ENCODE measurements at places on chromosomes 12 and 14.

- DNase-seq = no peak
These were observed 15.0 kb downstream of the ACACB start for GRCh38 chr12:109131154-109132050.

GRCh38 chr12:51600721-51601120, 9.7 kb downstream of the SCN8A start:
- no peak for DNase-seq

DNA sequence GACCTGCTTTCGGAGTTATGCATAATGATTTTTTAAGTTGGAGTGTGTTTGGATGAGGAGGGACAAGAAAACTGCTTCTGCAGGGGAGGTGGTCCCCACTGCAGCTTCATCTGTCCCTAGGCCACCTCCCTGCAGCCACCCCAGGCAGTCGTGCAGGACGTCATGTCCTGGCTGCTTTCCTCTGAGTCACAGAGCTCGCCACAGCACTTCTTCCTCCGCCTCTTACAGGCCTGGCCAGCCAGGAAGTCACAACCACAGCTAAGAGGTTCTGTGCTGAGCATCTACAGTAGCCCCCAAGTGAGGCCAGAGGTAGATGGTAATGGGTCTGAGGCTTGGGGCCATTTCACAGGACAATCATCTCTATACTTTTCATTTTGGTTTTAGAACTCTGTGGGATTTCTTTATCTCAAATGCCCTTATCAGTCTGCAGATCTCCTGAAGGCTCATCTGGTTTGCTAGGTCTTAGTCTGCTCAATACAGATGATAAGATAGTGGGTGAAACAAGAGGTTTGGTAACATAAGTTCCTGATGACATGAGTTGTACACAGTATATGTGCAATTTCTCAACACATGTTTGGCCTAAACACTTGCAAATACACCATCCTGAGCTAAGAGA, 106.4 kb downstream of the ARF6 start:
- no peak for DNase-seq

DNA sequence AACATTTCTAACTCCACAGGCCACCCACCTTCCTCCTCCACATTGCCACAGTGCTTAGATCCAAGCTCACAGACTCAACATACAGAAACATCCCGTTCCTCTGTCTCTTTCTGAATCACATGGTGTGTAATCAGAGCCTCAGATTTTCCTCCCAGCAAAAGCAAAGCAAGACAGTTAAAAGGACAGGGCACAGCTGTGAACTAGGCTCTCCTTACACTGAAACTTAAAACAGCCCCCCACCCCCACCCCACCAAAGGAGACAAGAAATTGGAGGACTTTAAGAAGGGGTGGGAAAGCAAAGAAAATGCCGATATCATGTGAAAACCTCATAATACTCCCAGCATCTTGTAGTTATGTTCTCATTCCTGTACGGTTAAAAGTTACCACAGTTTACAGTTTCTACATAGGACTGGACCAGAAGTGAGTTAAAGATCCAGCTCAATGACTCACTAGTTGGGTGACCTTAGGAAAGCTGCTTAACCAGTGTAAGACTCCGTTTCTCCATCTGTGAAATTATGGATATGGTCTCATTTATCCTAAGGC, 4.8 kb downstream of the YBX3 start:
- DNase-seq = peak; percentile 52

Data from smooth muscle cell of the brain vasculature (primary cell).